Breast epithelium (tissue), 4 donors: ENCODE measurements at places on chromosomes 5 and 9.

DNA sequence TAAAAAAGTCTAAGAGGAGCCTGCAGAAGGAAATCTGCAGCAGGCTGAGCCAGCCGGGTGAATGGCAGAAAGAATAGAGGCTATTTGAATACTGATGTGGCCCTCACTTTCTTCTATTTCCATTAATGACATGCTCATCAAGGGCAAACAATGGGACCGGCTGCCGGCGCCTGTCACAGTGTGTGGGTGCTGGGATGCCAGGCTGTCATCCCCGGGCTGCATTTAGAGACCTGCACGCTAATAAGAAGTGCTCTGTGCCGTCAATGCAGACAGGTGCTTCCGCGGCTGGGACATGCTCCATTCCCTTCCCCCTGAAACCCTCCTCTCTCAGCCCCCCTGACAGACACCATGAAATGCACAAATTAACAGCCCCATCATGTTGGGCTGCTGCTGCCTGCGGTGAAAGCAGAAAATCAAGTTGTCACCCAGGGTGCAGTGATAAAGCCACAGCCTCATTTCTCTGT lies 217.7 kb upstream of the TBCA start:
- no peak overlapping the region for H3K4me3 ChIP-seq
- H3K27ac ChIP-seq: no peak overlapping the region
- no peaks in the 10 kb centered on the region for H3K4me1 ChIP-seq
- H3K27me3 ChIP-seq: no peaks in the 10 kb centered on the region
- no peak for DNase-seq
- H3K36me3 ChIP-seq: no peaks in the 10 kb centered on the region

DNA sequence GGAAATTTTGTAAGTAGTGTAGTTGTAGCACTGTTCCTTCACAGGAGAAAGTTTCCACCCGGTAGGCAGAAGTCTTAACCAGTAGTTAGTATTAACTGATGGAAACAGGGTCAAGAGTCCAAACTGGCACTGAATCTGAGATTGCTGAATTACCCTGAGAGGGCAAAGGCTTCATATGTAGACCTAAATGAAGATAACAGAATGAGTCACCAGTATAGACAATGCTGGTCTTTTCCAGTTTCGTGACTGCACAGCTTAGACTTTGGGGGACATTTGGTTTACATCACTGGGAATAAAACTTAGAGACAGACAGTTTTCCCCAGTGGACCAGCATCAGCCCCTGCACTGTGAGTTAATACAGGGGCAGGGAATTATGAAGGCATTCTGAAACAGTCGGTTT lies 60.5 kb downstream of the PCSK5 start:
- no peaks in the 10 kb centered on the region for H3K27me3 ChIP-seq
- H3K4me3 ChIP-seq: no peak overlapping the region
- no peak overlapping the region for H3K27ac ChIP-seq
- no peaks in the 10 kb centered on the region for H3K36me3 ChIP-seq
- DNase-seq: no peak
- H3K4me1 ChIP-seq: no peaks in the 10 kb centered on the region

- H3K36me3 ChIP-seq: no peaks in the 10 kb centered on the region
- H3K27me3 ChIP-seq: no peaks in the 10 kb centered on the region
- no peaks in the 10 kb centered on the region for H3K4me1 ChIP-seq
Observed at GRCh38 chr9:81969971-81970370, 18.6 kb upstream of the SPATA31D1 start.

DNA sequence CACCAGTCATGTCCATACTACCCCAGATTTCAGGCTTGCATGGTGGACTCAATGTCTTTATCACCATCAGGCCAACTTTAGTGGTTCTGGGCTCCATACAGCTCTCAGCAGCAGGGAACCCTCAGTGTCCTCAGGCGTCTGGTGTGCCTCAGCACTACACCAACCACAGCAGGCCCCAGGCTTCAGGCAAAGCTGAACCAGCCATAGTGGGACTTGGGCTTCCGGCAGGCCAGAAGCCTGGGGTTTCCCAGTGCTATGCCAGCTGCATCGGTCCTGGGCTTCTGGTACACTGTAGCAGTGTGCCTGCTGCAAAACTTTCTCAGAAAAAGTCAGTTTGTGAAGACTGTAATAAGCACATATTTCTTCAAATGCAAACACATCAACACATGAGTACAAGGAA lies 11.0 kb upstream of the ZDHHC21 start:
- no peaks in the 10 kb centered on the region for H3K4me1 ChIP-seq
- no peak overlapping the region for H3K27ac ChIP-seq
- no peak for DNase-seq
- no peaks in the 10 kb centered on the region for H3K27me3 ChIP-seq
- H3K36me3 ChIP-seq: no peaks in the 10 kb centered on the region
- no peak overlapping the region for H3K4me3 ChIP-seq
